Fibroblast of skin of left biceps (primary cell): ENCODE measurements at places on chromosomes 13 and 19.

DNA sequence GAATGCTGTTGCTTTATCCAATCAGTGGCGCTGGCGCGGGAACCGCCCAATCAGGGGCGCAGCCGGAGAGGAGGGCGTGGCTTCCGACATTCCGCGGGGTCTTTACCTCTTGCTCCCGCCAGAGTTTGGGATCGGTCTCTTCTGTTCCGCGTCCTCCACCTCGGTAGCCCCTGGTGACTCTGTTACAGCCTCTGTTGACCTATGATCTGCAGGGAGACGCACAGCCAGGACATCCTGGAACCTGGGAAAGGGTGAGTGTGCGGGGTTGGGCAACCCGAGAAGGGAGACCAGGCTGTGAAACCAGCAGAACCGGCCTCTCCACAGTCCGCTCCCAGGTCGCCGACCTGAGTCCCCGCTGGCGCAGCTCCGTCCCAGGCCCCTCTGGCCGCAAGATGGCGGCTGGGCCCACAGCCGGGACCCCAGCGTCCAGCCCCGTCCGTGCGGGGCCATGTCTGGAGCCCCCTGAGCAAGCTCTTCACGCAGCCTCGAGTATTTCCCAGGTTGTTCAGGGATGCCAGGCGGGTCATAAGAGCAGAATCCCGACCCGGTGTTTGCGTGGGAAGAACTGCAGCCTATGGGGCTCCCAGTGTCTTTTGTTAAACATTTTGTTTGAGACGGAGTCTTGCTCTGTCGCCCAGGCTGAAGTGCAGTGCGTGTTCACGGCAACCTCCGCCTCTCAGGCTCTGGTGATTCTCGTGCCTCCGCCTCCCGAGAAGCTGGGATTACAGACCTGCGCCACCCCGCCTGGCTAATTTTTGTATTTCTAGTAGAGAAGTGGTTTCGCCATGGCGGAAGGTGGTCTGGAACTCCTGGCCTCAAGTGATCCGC is 4.4 kb upstream of the ZNF681 start:
- peak; percentile 13 for DNase-seq

GRCh38 chr19:29665826-29666577 is 741 bp downstream of the PLEKHF1 start:
- DNase-seq, result no peak

GRCh38 chr19:41792513-41793413 is 3.6 kb upstream of the CEACAM3 start:
- no peak for DNase-seq

DNA sequence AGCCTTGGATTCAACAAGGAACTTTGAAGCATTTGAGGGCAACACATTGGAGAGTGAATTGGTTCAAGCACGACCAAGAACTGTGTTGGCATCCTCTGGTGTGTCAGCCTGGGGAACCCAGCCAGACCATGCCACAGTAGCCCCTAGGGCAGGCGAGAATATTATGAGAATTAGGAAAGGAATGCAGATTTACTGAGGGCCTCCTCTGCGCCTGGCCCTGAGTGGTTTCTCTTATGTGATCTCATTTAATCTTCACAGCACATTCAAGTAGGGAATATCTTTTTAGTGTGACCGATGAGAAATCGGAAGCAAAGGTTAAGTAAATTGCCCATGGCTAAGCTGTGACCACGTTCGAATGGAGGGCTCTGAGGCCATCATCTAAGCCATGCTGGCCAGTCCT is 15.3 kb upstream of the ERICH6B start:
- DNase-seq, result no peak

DNA sequence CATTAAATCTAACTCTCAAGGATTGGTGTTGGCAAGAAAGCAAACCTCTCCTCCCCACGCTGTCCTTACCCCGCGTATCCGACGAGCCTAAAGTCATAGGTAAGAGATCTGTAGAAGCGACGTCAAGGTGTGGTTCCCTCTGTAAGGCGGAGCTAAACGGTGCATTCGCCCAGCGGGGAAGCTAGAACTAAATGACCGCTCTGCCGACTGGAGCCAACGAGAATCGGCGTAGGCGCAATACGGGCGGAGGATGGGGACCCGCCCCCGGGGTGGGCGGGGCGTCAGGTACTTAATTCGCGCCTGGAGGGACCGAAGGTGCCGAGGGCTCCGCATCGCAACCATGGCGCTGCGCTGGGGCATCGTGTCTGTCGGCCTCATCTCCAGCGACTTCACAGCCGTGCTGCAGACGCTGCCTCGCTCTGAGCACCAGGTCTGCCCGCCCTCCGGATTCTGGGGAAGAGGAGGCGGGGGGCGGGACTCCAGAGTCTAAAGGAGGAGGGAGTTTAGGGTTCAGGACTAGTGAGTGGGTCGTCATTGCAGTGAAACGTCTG is at the start of gene DHDH:
Gene DHDH (plus strand): TSS at position 318 of the 551 bp plus-strand sequence. CDS start 23 bp downstream, at position 341.
- no peak for DNase-seq

- no peak for DNase-seq
These were observed 288.0 kb upstream of the SLITRK6 start for GRCh38 chr13:86087244-86087643.

GRCh38 chr19:5832061-5832460 is 7.4 kb downstream of the FUT6 start:
- DNase-seq, result no peak

DNA sequence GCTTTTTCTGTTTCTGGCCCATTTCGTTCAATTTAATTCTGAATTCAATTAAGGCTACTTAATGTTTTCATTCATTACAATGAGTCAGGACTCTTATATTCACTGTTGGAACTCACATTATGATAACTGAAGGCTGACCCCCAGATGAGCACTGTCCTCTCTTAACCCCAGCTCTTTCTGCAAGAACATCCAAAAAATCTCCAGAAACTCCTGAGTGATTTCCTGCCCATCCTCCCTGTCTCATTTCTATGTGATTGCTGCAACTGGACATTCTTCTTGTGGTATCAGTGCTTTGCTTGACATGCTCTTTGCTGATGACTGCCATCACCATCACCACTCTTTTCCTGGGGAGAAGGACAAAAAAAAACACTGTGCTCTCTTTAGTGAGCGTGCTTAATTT is 240.3 kb downstream of the SPRY2 start:
- DNase-seq, result peak; percentile 61

- DNase-seq, result no peak
These were observed 23.2 kb upstream of the F7 start for GRCh38 chr13:113082198-113083021.

DNA sequence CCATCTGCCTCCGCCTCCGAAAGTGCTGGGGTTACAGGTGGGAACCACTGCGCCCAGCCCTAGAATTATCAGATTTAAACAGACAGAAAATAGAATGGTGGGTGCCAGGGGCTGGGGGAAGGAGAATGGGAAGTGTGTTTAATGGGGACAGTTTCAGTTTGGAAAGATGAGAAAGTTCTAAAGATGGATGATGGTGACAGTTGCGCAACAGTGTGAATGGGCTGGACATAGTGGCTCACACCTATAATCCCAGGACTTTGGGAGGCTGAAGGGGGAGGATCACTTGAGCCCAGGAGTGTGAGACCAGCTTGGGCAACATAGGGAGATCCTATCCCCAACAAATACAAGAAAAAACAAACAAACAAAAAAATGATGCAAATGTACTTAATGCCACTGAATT is 15.9 kb downstream of the KANK2 start:
- no peak for DNase-seq

GRCh38 chr13:89267734-89268133 is 1596.6 kb downstream of the SLITRK5 start:
- DNase-seq, result no peak

GRCh38 chr13:74270018-74270417 is 135.8 kb upstream of the KLF12 start:
- DNase-seq, result no peak

DNA sequence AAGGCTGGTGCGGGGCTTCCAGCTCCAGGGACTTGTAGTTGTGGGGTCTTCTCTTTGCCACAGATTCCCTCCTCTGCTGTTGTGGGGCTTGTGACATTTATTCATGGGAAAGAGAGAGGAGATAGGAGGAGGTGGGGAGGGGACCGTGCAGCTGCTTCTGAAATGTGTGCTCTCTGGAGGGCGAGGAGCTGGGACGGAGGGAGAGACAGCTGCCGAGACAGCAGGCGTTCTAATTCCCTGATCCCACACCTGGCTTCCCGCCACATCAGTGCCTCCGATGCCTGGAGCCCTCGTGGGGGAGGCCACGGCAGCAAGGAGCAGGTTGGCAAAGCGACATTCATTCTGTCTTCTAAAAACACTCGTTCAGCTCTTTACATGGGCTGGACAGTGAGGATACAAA is 164.4 kb downstream of the USP12 start:
- DNase-seq, result no peak

DNA sequence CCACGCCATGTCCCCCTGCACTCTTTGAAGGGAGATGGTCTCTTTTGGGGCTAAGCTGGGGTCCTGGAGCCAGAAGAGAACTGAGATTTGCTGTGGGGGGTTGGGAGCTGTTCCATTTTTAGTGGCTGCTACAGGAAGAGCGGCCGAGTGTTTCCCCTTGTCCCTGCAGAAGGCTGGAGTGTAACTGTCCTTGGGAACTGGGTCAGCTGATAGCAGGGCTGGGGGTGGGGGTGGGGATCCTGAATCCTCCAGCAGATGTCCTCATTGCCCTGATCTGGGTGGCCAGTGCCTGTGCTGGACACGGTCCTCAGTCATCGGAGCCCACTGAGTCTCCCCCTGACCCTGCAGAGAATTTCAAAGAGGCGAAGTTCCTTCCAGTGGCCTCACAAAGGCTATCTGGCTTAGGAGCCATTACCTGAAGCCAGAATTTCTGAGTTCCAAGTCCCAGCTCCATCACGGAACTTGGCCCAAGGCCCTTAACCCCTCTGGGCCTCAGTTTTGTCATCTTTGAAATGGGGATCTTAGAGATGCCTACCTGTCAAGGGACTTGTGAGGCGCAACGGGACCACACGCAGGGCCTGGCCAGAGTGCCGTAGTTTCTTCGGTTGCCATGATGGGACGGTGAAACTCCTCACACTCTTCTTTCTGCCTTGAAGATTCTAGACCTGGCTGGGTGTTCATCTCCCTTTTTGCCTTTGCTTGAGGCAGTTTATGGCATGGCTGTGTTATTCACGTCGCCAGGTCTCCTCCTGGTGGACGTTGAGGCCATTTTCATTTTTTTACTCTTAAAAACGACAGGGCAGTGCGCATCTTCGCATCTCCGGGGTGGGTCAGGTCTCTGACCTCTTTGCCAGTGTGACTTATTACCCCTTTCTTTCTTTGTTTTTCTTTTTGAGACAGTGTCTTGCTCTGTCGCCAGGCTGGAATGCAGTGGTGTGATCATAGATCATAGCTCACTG is 51.9 kb downstream of the DNM2 start:
- peak; percentile 8 for DNase-seq

- no peak for DNase-seq
These were observed 104.6 kb downstream of the SOX1 start for GRCh38 chr13:112171570-112171965.

DNA sequence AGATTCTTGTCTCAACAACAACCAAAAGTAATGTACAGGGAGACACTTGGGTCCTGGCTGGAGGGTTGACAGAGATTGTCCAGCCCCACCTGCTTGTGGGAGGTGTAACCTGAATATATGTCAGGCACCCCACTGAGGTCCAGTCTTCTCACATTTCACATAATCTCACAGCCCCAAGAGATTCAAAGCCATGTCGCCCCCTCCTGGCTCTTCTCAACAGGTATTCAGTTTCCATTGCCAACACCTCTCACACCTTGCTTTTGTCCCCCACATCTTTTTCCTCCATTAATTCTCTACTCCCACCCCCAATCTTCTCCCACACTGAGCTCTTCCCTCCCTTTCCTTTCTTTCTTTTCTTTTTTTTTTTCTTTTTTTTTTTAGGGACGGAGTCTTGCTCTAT is 11.2 kb downstream of the UNC13A start:
- no peak for DNase-seq

DNA sequence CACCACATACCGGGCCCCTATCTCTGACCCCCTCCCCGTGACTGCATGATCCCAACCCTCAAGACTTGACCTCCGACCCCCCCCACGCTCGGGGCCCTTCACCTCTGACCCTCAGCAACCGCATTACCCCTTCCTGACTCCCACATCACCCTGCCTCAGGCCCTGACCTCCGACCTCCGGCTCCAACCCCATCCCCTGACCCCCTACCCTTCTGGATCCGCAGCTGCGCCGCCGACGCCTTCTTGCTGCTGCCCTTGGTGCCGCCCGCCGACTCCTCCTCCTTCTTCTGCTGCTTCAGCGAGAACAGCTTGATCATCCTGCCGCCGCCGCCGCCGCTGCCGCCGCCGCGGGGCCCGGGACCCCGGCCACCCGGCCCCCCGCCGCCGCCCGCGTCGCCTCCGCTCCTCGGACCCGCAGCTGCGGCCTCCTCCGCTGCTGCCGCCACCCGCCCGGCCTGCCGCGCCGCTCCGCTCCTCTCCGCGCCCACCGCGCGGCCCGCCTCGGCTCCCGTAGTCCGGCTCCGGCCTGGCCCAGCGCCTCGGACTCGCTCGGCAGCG is at the start of gene UBE2M:
Gene UBE2M (minus strand): TSS at position 546 of the 557 bp plus-strand sequence. CDS start 230 bp downstream, at position 316.
- DNase-seq, result no peak
